ENCODE measurements at places on chromosomes 6 and 20. TPM values are rescaled to one million over a fixed set of nuclear protein-coding genes. Genes with fewer than 3 reads are reported as not detected.
A peak's percentile ranks its signal among the peaks of the same experiment; 100 is the strongest.

DNA sequence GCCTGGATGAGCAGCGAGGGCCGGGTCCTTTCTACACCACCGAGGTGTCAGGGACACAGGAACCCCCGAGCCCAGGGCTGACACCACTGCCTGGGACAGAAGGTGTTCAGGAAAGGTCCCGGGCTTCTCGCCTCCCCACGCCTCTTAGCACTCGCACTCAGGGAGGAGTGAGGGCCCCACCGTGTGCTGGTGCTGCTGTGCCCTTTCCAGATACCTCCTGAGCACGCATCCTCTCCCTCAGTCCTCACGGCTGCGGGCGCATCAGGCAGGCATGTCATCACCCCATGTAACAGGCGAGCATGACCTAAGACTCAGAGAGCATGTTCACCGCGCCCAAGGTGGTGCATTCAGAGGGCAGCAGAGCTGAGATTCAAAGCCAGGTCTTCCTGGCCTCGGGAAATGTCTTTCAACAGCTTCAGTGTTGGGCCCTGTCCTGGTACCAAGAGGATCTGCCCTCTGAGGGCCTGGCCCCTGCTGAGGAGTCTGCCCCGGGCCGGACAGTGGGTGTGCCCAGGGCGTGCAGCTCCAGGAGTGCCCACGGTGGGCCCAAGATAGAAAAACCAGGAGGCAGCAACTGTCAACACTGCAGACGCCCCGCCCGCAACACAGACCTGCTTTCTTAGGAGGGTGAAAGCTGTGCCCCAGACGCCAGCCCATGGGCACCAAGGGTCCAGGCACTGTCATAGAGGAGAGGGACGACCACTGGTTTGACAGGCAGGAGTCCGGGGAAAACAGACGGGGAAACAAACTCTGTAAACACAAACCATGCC lies 29.2 kb downstream of the TGM2 start:
- peak; percentile 89 for DNase-seq

DNA sequence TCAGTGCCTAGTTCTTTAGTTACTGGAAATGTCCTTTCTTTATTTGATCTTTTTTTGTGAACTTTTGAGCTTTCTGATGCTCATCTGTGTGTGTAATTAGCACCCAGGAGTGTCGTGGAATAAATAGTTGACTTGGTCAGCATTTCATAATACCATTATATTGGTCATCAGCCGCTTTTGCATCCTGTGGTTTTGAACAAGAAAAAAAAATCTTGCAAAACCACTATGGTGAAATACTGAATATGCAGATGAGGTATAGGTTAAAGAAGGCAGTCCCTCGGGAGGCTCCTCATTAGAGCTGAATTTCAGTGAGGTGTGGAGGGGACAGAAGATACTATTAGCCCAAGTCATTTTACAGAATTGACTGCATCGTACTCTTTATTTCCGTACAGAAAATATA lies 90.1 kb downstream of the FOXO3 start:
- no peak for DNase-seq

DNA sequence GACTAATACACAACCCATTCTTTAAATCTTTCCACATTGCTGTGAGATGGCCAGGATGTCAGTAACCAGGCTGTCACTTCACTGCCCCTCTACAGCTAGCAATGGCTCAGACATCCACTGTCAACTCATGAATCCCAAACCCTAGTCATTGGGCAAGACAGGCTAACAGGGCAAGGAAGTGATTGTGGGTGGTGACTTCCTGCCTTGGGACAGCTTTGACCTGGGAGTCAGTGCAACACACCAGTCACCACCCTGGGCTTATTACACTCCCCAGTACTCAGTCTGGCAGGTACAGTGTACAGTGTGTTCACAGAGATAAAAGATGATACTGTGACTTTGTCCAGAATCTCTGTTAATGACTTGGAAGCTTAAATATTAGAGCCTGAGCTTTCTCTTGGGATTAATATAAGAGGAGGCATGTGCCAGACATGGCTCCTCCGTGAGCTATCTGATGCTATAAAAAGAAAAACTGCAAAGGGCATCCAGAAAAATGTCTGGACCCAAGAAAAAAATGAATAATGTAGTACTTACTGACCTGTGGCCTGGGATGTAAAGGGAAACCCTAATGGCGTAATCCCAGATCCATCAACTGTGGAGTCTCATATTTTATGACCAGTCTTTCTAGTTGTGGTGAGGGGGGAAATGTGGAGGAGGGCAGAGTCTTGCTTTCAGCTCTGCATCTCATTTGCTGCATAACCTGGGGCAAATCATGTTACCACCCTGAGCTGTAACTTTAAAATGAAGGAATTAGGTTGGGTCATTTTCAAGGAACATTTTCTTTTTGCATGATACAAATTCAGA lies 244.4 kb downstream of the SLC24A3 start:
- no peak for DNase-seq

GRCh38 chr6:39197922-39198500 lies 31.3 kb downstream of the KCNK5 start:
- no peak for DNase-seq

GRCh38 chr6:143694560-143694959 lies 16.8 kb downstream of the PHACTR2 start:
- DNase-seq: no peak

The TMEM244 gene
- total RNA-seq: not detected

The PERP gene
- 22.5 TPM for total RNA-seq

The FARS2 gene
- total RNA-seq: 18.1 TPM

Measured in chondrocyte (in vitro differentiated cells).